ENCODE measurements at places on chromosomes 5 and 9.

DNA sequence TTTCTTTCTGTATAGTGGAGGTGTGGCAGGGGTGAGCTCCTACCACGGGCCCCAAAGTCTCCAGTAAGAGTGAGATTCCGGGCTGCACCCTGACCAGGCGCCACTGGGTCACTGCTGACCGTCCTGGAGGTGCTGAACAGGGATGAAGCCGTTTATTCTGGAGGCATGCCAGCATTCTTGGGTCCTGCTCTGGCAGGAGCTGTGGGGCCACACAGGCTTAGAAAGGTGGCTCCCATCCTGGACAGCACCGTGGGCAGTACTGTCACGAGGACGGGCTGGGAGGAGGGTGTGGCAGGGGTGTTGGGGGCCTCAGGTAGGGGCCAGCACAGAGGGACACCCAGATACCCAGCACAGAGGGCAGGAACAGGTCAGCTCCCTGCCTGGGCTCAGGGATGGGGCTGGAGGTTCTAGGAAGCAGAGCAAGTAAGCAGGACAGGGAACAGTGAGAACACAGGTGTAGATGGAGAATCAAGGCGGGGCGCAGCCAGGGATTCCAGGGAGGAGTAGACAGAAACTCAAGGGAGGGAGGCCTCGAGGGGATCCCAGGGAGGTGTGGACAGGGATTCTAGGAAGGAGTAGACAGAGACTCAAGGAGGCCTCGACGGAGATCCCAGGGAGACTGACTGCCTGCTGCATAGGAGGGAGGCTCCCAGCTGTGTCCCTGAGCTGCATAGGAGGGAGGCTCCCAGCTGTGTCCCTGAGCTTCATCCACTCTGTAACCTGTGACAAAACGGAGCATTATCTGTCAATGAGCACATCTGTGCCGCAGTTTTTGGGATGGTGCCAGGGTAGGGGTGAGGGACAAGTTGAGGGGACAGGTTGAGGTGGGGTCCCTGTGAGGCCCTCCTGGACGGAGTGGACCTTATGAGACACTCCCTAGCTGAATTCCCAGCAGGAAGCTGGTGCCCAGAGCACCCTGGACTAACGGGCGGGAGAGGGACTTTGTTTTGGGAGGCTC lies 1.1 kb upstream of the PLEKHG4B start:
- H3K27ac ChIP-seq: peak overlapping the region; percentile 44
- H3K4me3 ChIP-seq: peak overlapping the region; percentile 68
- no peak for DNase-seq
- H3K27me3 ChIP-seq: peaks cover 53% of the 10 kb centered on the region

- peak overlapping the region; percentile 53 for H3K27ac ChIP-seq
- peaks cover 9% of the 10 kb centered on the region for H3K4me1 ChIP-seq
- no peak for DNase-seq
- H3K4me3 ChIP-seq: no peak overlapping the region
- H3K36me3 ChIP-seq: peaks cover 5% of the 10 kb centered on the region
- H3K27me3 ChIP-seq: no peaks in the 10 kb centered on the region
These were observed 43.5 kb downstream of the LIX1 start for GRCh38 chr5:97098922-97099321.

- no peaks in the 10 kb centered on the region for H3K4me1 ChIP-seq
- no peak overlapping the region for H3K27ac ChIP-seq
- H3K36me3 ChIP-seq: no peaks in the 10 kb centered on the region
- no peak overlapping the region for H3K4me3 ChIP-seq
- no peaks in the 10 kb centered on the region for H3K27me3 ChIP-seq
These were observed 248.6 kb upstream of the EFNA5 start for GRCh38 chr5:107919361-107919760.

- H3K36me3 ChIP-seq: no peaks in the 10 kb centered on the region
- H3K4me1 ChIP-seq: no peaks in the 10 kb centered on the region
- no peak for DNase-seq
- no peak overlapping the region for H3K4me3 ChIP-seq
- H3K27me3 ChIP-seq: peaks cover 4% of the 10 kb centered on the region
These were observed 81.6 kb downstream of the SLIT3 start for GRCh38 chr5:169219351-169219750.

DNA sequence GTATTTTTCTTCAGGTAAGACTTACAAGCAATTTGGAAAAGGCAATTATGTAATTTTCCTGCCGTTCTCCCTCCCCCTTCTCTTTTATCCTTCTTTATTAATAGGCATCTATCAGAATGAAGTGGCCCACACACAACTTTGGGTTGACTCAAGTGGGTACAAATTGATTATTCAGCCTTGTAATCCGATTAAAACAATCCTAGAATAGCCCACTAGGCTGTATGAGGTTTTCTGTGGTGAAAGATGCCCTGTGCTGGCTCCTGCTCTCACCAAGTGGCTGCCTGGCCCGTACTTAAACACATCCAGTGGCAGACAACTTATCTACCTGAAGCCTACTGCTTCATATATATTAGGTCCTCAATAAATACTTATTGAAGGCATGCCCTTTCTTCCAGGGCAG lies 177.3 kb upstream of the C9orf72 start:
- H3K27ac ChIP-seq: no peak overlapping the region
- DNase-seq: no peak
- H3K27me3 ChIP-seq: peaks cover 3% of the 10 kb centered on the region
- H3K36me3 ChIP-seq: no peaks in the 10 kb centered on the region
- H3K4me1 ChIP-seq: no peaks in the 10 kb centered on the region

GRCh38 chr5:75758116-75758515 lies 40.9 kb upstream of the POC5 start:
- no peaks in the 10 kb centered on the region for H3K4me1 ChIP-seq
- no peak overlapping the region for H3K27ac ChIP-seq
- no peaks in the 10 kb centered on the region for H3K36me3 ChIP-seq
- H3K4me3 ChIP-seq: no peak overlapping the region
- DNase-seq: no peak

DNA sequence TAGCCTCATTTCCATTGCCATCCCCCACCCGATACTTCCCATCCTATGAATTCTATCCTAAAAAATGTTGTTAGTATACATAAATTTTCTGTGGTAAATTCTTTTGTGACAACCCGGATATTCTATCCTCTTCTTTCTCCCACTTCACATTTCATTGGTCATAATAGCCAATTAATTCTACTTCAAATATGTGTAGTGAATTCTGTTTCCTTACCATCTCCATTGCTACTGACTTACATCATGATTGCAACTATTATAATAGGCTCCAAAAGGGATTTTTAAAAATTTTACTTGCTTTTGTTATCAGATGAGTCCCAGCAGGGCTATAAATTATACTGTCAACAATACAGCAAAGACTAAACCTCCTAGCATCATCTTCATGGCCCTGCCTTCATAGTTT lies 1326.8 kb downstream of the PTPRD start:
- no peaks in the 10 kb centered on the region for H3K4me1 ChIP-seq
- no peak for DNase-seq
- H3K27me3 ChIP-seq: no peaks in the 10 kb centered on the region
- no peaks in the 10 kb centered on the region for H3K36me3 ChIP-seq
- no peak overlapping the region for H3K27ac ChIP-seq
- H3K4me3 ChIP-seq: no peak overlapping the region

DNA sequence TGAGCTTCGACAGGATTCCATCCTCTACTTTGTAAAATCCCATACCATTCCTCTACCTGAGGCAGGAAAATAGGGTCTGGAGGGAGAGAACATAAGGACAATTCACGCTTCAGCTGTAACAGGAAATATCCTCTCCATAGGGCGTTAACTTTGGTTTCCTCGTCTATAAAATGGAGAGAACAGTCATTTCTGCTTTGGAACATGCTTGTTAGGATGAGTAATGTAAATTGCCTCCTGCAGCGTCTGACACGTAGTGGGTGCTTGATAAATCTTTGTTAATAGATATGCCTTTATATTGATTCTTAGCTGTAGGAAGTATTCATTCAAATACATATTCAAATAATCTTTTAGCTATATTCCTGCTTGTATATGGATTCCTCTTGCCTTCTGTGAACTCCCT lies 711 bp upstream of the SUB1 start:
- peak overlapping the region; percentile 92 for H3K4me3 ChIP-seq
- H3K27me3 ChIP-seq: peaks cover 13% of the 10 kb centered on the region
- H3K27ac ChIP-seq: peak overlapping the region; percentile 59
- peaks cover 23% of the 10 kb centered on the region for H3K36me3 ChIP-seq

GRCh38 chr5:138910546-138911185 lies 35.5 kb upstream of the LRRTM2 start:
- no peak overlapping the region for H3K27ac ChIP-seq
- H3K36me3 ChIP-seq: peaks cover 60% of the 10 kb centered on the region
- no peak for DNase-seq
- peaks cover 8% of the 10 kb centered on the region for H3K4me1 ChIP-seq
- H3K27me3 ChIP-seq: no peaks in the 10 kb centered on the region

- H3K27ac ChIP-seq: peak overlapping the region; percentile 81
- no peak overlapping the region for H3K4me3 ChIP-seq
- H3K36me3 ChIP-seq: peaks cover 47% of the 10 kb centered on the region
- H3K27me3 ChIP-seq: no peaks in the 10 kb centered on the region
These were observed 4.6 kb downstream of the TEX53 start for GRCh38 chr9:114652776-114653555.

DNA sequence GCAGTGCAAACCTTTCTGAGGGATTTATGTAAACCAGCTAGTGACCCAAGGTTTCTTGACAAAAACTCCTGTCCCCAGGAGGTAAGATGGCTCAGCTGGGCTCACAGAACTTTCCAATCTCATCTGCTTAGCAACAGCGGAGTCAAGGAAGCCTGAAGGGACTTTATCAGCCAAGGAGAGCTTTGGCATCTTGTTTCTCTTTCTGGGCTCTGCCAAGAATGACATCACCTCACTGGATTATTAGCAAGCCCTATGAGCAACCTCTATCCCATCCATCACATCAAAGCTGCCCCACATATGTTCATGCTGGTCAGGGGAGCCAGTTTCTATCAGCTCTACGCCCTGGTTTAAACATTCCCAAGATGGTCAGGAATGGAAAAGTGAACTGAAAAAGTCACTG lies 461.3 kb downstream of the ENC1 start:
- no peak overlapping the region for H3K27ac ChIP-seq
- no peak overlapping the region for H3K4me3 ChIP-seq
- no peaks in the 10 kb centered on the region for H3K36me3 ChIP-seq
- H3K4me1 ChIP-seq: no peaks in the 10 kb centered on the region

GRCh38 chr9:121637713-121638220 lies 13.7 kb upstream of the DAB2IP start:
- no peak overlapping the region for H3K27ac ChIP-seq
- H3K4me1 ChIP-seq: peaks cover 13% of the 10 kb centered on the region

DNA sequence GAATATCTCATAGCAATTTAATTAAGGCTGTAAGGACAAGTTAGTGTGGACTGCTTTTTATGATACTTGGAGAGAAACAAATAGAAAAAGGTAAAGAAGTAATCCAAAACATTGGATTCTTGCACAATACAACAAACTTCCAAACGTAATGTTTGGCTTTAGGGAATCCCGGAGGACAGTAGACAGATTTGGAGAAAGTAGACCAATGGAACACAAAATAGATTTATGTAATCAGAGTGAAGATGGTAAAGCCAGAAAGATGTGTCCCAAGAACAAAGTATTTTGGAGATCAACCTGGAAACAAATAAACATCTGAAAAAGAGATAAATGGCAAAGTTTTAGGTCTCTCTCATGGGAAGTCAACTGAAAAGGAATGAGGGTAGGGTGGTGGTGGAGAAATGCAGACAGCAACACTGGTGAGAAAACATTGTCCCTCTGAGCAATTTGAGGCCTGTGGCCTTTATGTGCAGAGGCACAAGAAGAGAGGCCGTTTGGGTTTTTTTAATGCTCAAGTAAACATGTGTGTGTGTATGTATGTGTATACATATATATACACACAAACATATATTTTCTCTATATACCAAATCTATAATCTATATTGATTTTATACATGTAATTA lies 620.6 kb downstream of the PDE4D start:
- peaks cover 11% of the 10 kb centered on the region for H3K27me3 ChIP-seq
- H3K4me3 ChIP-seq: no peak overlapping the region
- no peaks in the 10 kb centered on the region for H3K36me3 ChIP-seq
- H3K27ac ChIP-seq: no peak overlapping the region
- H3K4me1 ChIP-seq: peaks cover 22% of the 10 kb centered on the region

GRCh38 chr9:128908372-128908771 lies 12.4 kb upstream of the PHYHD1 start:
- H3K4me3 ChIP-seq: no peak overlapping the region
- peaks cover 19% of the 10 kb centered on the region for H3K4me1 ChIP-seq
- no peak overlapping the region for H3K27ac ChIP-seq
- H3K36me3 ChIP-seq: peaks cover 39% of the 10 kb centered on the region
- DNase-seq: no peak

GRCh38 chr9:84856181-84856632 lies 186.7 kb downstream of the NTRK2 start:
- no peak overlapping the region for H3K27ac ChIP-seq
- no peaks in the 10 kb centered on the region for H3K36me3 ChIP-seq
- DNase-seq: no peak
- H3K4me1 ChIP-seq: peaks cover 6% of the 10 kb centered on the region
